CD4-positive, alpha-beta T cell treated with Interleukin-4 for 1 hour (primary cell): ENCODE measurements at places on chromosomes 5 and 9.

DNA sequence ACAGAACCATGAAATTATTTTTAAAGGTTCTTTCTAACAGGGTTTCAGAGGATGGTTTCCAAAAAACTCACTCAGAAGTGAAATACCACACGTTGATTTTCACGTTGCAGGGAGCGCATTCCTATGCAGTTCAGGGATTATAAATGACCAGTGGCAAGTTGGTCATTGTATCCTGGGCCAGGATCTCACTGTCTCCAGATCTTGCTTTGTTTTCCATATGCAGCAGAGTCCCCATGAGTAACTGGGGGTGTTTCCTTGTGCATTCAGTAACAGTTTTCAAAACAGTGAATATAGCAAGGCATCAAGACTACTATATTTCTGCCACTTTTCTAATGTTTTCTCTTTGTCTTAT, 1064.9 kb upstream of the DMAC1 start:
- DNase-seq, result no peak

- DNase-seq, result no peak
Observed at GRCh38 chr9:129594632-129595031, 26.3 kb downstream of the C9orf50 start.

DNA sequence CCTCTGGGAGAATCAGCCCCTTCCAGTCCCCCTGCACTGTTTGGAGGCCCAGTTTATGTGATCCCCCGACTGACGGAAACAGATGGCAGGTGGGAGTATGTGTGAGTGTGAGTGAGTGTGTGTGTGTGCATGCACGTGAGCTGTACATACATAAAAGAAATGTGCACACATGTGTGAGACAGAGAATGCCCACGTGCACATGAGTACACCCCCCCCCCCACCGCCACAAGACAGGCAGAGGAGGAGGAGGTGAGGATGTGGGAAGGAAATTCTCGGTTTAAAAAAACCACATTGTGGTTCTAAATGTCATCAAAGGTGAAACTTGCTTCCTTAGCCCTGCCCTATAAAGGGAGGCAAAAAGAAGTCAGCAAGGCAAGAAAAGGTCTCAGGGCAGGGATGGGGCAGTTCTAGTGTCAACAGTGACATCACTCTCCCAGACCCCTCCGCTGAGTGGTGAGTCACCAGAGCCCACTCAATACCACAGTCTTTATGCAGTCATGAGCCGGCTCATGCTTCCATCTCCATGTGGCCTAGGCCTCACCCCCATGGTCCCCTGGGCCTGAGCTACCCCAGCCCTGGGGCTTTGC, 79.2 kb upstream of the HSPA9 start:
- peak; percentile 83 for DNase-seq

DNA sequence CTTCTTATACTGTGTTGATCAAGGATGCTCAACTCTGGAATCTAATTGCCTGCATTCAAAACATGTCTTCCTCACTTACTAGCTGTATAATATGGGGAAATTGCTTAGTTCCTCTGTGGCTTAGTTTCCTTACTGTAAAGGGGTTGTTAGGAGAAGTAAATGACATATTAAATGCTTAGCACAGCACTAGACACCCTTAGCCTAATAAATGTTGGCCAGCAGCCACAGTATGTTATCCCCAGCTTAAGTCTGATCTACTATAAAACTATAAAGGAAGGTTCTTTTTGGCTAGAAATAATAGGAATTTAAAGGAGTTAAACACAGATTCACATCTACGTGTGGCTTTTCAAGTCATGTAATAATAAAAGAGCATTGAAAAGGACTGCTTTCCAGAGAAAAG, 232.4 kb downstream of the PCSK1 start:
- no peak for DNase-seq

DNA sequence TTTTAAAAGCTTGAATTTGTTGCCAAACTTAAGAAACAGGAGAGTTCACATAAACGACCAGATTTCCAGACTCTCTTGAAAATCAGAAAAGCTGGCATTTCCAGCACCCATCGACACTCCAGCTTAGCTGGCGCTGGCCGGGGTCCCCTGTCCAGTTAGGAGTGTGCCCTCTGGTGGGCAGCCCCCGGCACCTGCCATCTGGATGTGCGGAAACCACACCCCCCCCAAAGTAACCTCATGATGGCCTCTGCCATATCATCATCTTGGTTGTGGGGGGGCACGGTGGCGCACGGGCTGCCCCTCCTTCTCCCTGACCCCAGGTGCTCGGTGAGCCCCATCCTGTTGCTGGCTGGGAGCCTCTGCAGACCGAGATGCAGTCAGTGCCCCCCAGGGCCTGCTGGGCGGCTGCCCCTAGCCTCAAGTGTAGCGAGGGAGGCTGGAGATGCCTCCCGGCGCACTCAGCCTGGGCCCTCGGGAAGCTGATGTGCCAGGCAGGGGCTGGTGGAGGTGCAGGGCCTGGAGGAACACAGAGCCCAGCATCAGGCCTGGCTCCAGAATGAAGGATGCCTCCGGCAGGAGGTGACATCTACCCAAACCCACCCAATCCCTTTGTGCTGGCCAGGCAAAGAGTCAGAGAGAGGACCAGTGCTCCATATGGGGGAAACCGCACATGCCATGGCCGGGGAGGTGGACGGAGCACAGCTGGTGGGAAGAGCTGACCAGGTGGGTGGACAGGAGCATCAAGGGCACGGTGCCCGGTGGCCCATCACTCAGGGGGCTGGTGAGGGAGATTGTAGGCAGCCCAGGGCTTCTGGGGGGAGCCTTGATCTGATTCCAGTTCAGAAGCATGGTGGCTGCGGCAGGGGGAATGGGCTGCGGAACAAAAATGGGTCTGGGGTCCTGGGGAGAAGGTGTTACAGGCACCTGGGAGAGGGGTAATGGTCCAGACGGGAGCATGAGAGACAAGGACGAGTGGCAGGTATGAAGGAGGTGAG, 70.6 kb downstream of the ADAMTS2 start:
- no peak for DNase-seq

GRCh38 chr9:18601956-18602355, 128.0 kb downstream of the ADAMTSL1 start:
- no peak for DNase-seq

GRCh38 chr5:59418808-59419207, 474.7 kb downstream of the PDE4D start:
- DNase-seq, result no peak

- no peak for DNase-seq
Observed at GRCh38 chr9:77601476-77602099, 46.5 kb downstream of the GNA14 start.

GRCh38 chr5:92939428-92939827, 641.6 kb downstream of the NR2F1-AS1 start:
- DNase-seq, result no peak

DNA sequence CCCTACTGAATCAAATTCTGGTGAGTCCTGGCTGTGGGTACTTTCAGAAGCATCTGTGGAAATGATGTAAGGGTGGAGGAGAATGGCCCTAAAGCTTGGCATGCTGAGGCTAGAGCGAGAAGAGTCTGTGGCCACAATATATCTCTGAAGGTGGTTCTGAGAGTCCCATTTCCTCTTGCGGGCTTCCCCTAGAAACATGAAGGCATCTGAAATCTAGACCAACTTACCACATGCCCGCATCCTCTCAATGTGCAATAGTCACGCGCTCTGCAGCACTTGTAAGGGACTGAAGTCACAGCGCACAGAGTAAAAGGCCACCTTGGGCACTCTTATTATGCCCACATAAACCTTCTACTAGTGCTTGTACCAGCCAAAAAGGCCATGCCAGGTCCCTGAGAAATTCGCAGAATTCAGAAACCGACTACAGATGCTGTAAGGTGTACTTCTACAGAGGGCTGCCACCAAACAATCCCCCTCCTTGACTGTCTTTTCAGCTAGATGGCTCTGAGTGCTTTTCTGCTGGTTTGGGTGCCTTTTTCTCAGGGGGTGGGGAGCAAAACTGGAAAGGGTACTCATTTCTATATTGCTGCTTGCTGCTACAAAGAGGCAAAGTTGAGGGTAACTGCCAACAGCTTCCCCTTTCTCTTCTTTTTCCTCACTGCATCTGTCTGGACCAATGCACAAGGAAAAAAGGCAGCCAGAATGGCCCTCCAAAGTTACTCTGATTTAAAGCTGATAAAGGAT, 107.3 kb downstream of the ZDHHC21 start:
- DNase-seq, result no peak
